CD4-positive, alpha-beta T cell treated with Interleukin-4 for 4 hours (primary cell): ENCODE measurements at places on chromosomes 13 and 19.

DNA sequence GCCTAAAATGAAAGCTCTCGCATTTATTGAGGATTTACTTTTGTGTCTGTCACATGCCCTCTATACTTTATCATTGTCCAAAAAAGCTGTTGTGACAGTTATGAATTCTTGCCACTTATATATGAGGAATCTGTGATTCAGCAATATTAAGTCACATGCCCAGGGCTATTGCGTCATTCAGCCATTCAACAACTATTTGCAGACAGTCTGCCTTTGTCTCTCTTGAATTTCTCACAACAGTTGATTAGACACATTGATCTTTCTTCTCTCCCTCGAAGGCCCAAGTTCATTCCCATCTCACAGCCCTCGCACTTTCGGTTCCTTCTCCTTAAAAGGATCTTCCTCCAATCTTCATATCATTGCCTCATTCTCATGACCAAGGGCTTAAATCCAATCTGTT lies 342.6 kb downstream of the MZT1 start:
- DNase-seq: no peak

DNA sequence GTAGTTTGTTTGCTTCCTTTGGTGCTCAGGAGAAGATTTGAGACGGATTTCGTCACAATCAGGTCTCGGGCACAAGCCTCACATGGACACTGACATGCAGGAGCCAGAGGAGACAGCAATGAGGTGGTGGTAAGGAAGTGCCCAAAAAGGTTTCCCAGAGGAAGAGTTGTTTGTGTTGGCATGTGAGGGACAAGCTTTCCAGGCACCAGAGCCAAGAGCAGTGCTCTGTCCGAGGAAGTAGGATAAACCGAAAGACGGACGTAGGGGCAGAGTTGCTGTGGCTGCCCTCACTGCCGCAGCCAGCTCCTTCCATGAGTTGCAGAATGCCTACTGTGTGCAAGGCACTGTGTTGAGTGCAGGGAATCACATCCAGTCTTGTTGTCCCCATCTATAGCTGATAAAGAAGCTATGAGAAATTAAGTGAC lies 27.7 kb downstream of the SAE1 start:
- no peak for DNase-seq

GRCh38 chr13:34900288-34900739 lies 41.8 kb upstream of the NBEA start:
- DNase-seq: no peak

DNA sequence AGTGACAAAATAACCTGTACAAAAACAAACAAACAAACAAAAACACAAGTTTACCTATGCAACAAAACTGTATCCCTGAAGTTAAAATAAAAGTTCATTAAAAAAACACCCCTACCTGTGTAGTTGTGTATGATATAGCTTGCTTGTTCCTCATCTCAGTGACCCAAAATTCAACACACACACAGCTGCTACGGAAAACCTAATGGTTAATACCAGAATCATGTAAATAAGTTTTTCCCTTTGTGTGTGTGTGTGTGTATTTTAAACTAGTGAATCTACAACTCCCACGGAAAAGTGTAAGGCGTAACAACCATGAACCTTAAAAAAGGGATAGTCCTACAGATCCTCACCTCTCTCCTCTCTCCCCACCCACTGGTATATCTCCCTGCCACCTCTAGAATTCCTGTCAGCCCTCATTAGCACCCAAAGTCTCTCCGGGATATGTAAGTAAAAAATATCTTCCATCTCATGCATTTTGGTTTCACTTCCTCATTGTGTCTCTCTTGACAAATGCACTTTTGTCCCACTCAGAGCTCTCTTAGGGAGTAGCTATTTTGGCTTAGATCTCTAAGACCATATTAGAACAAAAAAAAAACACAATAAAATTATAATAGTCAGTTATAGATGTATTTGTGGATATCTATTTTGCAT lies 2236.5 kb downstream of the PCDH9 start:
- no peak for DNase-seq

DNA sequence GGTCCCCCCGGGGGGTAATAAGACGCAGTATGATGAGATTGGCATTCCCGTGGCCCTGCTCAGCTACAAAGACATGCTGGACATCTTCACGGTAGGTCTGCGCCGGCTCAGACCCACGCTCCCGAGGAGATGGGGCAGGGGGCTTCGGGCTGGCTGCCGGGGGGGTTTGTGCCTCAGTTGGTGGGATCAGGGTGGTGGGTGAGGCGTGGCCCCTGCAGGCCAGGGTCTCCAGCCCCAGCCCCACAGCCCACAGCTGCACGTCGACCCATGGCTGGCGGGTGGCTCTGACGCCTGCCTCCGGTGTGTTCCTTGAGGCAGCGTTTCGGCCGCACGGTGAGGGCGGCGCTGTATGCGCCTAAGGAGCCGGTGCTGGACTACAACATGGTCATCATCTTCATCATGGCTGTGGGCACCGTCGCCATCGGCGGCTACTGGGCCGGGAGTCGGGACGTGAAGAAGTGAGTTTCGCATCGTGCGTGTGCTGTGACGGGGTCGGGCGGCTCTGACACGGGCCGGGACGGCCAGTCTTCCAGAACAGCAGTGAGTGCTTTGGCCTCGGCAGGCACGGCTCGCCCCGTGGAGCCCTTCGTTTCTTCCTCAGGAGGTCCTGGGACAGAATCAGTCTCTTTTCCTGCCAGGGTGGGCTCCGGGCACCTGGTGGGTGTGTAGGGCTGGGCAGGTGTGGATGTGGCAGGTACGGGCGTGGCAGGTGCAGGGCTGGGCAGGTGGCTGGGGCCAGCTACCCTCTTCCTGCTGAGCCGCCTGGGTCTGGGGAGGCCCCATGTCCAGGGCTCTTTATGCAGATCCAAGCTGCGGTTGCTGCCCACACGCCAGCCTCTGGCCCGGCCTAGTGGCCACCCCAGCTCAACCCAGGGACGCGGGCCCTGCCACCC lies 10.5 kb downstream of the SPPL2B start:
- DNase-seq: no peak

DNA sequence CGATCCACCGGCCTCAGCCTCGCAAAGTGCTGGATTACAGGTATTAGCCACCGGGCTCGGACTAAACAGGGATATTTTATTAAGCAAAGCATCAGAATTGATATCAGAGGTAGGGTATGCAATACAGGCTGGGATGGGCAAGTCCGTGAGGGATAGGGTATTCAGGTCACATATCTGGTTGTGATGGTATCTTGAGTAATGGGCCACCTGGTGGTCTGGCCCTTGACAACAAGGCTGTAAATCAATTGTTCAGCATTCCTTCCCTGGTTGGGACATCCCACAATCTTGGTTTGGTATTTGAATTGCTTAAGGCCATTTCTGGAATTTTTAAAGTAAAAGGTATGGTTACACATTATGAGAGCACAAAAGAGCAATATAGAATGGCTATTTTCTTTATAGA lies 1588.0 kb downstream of the SLITRK1 start:
- no peak for DNase-seq

DNA sequence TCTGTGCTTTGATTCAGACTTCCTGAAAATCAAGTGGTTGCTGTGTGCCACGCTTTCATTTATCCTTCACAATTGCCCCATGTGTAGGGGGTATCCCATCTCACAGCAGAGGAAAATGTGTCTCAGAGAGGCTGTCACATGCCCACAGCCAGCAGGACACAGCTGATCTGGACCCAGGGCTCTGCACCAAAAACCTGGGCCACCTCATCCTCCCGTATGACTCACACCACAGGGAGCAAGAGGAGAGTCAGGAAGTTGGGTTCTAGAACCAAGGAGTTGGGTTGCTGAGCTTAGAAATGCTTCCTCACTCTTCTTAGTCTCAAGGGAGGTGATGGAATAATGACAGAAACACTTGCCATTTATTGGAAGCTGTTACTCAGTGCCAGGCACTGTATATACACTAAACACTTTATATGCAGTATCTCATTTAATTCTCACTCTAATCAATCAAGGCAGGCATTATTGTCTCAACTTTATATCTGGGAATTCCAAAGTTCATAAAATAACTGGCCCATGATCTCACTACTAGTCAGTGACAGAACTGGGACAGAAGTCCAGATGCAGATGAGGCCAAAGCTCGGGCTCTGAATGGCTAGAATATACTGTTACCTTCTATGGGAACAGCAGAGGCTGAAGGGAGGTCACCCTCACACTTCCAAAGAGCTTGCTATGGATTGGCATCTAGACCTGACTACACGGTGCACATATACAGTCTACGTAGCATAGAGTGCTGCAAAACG lies 47.7 kb upstream of the ATP12A start:
- no peak for DNase-seq

DNA sequence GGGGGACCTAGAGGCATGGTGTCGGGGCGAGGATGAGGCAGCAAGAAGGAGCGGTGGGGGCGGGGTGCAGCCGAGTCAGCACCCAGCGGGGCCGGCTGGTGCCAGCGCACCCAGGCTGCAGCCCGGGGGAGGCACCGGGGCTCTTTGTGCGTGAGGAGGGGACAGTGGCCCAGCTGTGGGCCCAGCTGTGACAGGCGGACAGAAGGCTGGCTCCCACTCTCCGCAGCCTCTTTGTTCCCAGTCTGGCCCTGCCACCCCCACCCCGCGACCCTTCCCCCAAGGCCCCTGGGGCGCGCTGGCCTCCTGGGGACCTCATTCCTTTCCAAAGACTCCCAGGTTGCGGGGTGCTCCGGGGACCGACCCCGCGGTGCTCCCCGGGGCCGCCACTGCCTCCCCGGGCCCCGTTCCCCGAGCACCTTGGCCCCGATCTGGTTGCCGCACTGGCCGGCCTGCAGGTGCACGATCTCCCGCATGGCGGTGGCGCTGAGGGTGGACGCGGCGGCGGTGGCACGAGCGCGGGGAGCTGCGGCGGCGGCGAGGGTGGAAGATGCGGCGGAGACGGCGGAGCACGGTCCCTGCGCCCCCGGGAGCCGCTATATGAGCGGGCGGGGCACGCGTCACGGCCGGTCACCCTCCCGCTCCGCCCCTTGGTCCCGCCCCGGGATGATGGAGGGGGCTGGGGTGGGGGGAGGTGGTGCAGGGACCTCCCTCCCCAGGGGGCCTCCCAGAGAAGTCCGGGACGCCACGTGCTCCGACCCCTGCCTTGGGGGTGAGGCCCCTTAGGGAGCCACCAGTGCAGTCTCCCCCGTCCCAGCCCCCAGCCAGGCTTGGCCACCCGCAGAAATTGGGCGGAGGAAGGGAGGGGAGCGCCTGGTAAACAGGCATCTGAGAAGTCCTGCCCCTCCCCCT lies at the start of gene TUBB4A:
TUBB4A (minus strand) TSS at position 570 of the 909 bp plus-strand sequence; CDS start at position 473, 97 bp downstream.
- no peak for DNase-seq

GRCh38 chr13:27954406-27954851 lies 14.7 kb downstream of the CDX2 start:
- no peak for DNase-seq

DNA sequence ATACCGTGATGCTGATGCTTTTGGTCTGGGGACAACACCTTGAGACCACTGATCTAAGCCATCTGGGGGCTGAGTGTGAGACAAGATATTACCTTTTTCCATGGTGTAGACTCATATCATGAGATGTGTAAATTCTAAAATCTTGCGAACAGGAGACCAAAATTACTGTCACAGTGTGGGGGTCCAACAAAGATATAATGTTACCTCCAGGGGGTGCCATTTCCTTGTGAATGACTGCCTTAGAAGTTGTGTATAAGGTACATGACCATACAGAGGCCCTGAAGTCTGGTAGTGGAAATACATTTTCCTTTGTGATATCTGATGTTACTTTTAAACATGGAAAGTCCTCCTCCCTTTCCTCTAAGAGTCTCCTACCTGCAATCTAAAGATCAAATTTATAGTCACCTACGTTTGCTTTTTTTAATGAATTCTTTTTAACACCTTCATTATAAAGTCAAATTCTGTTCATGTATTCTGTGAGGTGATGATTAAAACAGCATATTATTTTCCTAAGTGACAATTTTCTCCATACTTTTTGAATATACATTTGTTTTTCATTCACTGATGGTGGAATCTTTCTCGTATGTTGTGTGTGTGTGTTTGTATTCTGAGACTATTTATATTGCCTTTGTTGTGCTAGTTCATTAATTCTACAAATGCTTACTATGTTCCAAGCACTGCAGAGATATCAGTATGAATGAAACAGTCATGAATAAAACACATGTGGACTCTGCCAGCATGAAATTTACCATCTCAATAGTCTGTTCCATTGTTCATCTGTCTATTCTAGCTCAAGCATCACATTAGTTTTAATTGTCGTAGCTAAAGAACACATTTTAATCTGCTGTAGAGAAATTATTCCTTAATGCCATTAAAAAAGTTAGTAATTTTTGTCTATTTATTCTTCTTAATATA lies 113.7 kb downstream of the RFC3 start:
- no peak for DNase-seq
